Endodermal cell (in vitro differentiated cells): ENCODE measurements at places on chromosomes 11 and 22.

DNA sequence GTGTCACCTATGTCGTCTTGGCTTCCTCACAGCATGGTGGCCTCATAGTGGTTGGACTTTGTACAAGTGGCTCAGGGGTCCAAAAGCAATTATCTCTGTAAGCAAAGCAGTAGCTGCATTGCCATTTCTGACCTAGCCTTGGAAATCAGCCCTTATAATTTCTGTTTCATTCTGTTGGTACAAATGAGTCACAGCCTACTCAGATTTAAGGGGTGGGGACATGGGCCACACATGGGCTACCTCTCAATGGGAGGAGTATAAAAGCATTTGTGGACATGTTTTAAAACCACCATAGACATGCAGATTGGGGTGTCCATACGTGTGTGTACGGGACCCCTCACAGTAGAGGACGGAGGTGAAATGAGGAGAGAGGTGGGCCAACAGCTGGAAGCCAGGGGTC, 41.6 kb downstream of the CHRDL2 start:
- DNase-seq: no peak

GRCh38 chr22:20008221-20008995, 8.2 kb downstream of the ARVCF start:
- peak; percentile 34 for DNase-seq

GRCh38 chr11:12232160-12232559, 121.8 kb downstream of the MICAL2 start:
- no peak for DNase-seq

GRCh38 chr11:75380716-75381420, 18.4 kb upstream of the RPS3 start:
- no peak for DNase-seq

DNA sequence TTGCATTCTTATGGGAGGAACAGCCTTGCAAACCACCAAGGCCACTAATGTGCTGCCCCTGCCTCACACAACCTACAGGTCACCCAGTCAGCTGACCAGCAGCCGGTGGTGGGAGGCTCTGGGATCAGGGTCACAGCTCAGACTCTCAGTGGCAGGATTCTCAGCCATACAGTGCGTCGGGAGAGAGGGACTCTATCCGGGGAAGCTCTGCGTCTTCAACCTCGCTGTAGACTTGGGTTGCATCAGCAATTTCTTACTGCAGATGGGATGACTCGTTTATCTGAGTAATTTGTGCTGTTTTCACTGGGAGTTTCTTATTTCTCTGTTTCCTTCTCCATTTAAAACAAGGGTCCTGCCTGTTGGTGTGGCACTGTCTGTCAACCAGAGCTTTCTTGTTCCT, 257.7 kb downstream of the TBC1D22A start:
- DNase-seq: no peak

- peak; percentile 98 for DNase-seq
These were observed 6.3 kb downstream of the CEND1 start for GRCh38 chr11:783581-784015.

- no peak for DNase-seq
These were observed 12.5 kb downstream of the CREB3L1 start for GRCh38 chr11:46290011-46290410.

DNA sequence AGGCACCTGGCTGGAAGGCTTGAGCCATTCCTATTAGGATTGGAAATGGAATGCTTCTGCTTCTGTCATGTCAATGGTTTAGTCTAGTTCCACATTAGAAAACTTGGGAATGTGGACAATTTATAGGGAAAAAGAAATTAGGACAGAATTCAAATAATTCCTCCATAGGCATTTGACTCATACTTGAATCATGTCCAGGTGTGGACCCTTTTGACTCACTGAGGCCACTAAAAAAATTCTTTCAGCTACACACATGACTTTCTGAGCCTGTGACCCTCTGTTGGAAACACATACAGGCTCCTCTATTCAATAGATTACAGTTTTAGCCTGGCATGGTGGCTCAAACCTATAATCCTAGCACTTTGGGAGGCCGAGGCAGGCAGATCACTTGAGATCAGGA, 100.5 kb downstream of the RASSF10 start:
- no peak for DNase-seq

- no peak for DNase-seq
These were observed 24.6 kb upstream of the C11orf96 start for GRCh38 chr11:43917851-43918250.

GRCh38 chr11:93993747-93994146, 27.4 kb upstream of the HEPHL1 start:
- no peak for DNase-seq

DNA sequence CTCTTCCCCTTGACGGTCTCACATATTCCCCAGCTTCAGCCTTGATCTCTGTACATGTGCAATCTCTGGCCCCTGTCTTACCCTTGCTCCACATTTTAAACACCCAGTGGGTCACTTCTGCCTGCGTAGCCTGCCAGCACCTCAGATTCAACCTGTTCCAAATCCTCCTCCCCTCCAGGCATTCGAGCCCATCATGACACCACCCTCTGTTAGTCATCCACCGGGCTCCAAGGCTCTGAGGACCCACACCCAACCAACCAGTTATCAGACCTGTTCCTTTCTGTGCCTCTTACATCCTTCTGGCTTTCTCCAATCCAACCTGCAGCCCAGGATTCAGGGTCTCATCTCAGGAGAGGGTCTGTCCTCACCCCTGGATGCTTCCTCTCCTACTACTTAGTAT, 119.8 kb upstream of the TBCEL start:
- no peak for DNase-seq

DNA sequence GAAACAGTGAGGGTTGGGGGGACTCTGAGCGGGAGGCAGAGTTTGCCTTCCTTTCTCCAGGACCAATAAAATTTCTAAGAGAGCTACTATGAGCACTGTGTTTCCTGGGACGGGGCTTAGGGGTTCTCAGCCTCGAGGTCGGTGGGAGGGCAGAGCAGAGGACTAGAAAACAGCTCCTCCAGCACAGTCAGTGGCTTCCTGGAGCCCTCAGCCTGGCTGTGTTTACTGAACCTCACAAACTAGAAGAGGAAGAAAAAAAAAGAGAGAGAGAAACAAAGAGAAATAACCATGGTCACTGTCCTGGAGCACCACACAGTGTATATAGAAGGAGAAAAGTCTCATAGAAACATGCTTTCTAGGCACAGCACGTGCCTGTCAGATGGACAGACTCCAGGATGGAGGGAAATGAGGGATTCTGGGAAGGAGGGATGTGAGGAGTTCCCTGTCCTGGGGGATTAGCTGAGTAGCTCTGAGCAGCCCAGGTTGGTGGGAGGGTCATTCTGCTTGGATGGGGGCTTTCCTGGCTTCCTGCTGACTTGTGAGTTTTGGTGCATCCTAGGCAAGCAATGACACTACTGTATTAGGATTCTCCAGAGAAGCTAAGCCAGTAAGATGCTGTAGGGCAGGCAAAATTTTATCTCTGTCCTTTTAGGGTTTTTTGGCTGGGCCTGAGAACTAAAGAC, 3.1 kb downstream of the GSTP1 start:
- no peak for DNase-seq

GRCh38 chr11:44776551-44777208, 49.9 kb downstream of the TSPAN18 start:
- peak; percentile 41 for DNase-seq

GRCh38 chr22:23058481-23059283, 11.6 kb upstream of the GNAZ start:
- DNase-seq: peak; percentile 28

- no peak for DNase-seq
These were observed 4.1 kb upstream of the NNMT start for GRCh38 chr11:114291842-114292680.

DNA sequence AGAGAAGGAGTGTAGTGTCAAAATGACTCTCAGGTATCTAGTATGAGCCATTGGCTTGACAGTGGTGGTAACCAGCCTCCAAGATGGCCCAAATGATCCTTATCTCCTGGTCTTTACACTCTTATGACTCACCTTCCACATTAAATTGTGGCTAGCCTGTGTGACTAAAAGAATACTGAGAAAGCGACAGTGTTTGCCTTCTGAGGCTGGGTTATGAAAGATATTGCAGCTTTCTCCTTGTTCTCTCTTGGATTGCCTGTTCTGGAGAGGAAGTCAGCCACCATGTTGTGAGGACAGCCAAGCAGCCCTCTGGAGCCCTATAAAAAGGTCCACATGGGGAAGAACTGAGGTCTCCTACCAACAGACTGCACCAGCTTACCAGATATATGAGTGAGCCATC, 15.8 kb downstream of the C11orf71 start:
- DNase-seq: no peak

GRCh38 chr11:57322256-57323166, 2.2 kb downstream of the TNKS1BP1 start:
- peak; percentile 90 for DNase-seq

DNA sequence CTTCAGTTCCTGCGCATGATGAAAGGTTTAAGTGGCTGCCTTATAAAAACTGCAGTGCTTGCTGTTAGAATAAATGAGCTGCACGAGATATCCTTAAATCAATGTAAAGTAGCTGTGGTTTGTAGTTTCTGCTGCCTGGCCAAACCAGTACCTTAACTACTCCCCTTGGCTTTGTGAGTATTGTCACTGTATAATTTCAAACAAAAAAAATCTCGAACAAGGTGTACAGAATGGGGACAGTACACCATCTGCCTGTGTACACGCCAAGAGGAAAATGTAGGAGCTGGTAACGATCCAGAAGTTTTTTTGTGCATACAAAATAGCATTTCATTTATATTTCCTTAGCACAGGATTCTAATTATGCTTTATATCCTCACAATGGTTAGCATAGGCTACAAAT, 20.6 kb upstream of the NDUFC2 start:
- DNase-seq: no peak

GRCh38 chr22:20000246-20001081, 16.2 kb downstream of the ARVCF start:
- DNase-seq: no peak

GRCh38 chr22:32621656-32622003, 147.0 kb downstream of the FBXO7 start:
- no peak for DNase-seq

GRCh38 chr22:46055181-46055875, 78.4 kb upstream of the WNT7B start:
- DNase-seq: peak; percentile 28
